Activated naive CD4-positive, alpha-beta T cell (primary cell): ENCODE measurements at places on chromosomes 5 and 9.

DNA sequence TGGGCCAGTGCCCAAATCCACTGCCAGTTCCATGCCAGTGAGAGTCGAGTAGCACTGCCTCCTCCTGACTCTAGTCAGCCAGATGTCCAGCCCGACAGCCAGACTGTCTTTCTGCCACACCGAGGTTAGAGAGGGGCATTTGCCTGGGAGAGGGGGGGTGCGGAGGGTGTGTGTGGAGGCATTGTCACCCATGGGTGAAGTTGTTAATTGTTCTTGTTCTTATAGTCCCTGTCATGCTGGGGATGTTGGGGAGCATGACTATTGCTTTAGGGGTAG, 1.1 kb downstream of the RGP1 start:
- DNase-seq: no peak

DNA sequence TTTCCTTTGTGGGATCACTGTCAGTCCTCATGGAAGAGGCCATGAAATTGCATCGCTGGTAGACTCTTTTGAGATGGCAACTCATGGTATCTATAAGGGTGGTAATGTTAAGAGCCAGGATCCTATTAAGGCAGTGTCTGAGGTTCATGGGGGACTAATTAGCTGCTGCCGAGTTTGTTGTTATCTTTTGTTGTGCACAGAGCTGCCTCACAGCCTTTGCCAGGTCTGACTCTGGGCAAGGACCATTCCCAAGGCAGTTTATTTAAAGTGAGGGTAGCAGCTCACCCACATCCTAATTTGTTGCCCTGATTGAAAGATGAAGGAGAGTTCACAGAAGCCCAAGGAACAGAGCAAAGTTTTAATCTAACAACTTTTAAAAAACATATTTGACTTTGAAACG, 7.9 kb downstream of the SMARCA2 start:
- no peak for DNase-seq

DNA sequence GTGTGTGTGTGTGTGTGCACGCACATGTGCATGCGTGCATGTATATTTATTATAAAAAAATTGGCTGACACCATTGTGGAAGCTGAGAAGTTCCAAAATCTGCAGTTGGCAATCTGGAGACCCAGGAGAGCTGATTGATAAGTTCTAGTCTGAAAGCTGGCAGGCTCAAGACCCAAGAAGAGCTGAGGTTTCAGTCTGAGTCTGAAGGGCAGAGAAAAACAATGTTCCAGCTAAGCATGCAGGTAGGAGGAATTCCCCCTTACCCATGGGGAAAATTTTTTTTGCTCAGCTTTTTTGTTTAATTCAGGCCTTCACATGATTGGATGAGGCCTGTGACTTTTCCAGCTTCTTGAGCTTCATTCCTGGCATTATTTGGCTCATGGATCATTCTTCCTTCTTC, 31.2 kb upstream of the ACTBL2 start:
- DNase-seq: no peak

DNA sequence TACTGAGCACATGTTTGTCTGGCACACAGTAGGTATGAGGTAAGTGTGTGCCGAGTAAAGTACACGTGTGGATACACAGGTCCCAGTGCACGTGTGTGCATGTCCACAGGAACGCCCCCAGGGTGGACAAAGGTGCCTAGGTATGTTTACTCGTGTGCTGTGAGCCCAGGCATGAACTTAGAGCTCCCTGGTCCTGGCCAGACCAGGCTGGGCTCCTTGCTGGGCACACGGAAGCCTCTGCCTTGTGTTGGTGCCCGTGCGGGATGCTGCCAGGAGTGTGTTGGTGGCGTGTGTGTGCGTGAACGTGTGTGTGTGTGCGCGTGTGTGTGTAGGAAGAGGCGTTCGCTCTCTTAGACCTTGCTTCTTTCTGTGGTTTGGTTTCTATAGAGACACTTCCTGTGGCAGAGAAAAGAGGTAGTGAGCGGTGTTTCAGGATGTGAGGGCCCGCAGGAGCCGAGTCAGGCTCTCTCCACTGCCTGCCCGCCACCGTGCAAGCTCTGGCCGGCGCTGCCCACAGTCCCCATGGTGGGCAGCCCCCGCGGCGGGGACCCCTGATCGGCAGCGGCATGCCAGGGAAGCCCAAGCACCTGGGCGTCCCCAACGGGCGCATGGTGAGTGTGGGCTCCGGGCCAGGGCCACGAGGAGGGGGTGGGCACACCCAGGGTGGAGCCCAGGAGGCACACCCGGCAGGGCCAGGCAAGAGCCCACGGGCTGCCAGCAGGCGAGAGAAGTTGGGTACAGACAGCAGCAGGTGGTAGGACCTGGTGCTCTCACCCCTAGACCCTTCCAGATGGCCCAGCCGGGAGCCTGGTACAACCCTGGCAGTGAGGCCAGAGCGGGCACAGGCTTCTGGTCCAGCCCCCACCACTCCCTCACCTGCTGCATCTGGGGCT, at the start of gene RGS14:
TSS of gene RGS14 (plus strand) at position 466 of the 893 bp plus-strand sequence. CDS start at position 567, 101 bp downstream.
- peak; percentile 60 for DNase-seq

DNA sequence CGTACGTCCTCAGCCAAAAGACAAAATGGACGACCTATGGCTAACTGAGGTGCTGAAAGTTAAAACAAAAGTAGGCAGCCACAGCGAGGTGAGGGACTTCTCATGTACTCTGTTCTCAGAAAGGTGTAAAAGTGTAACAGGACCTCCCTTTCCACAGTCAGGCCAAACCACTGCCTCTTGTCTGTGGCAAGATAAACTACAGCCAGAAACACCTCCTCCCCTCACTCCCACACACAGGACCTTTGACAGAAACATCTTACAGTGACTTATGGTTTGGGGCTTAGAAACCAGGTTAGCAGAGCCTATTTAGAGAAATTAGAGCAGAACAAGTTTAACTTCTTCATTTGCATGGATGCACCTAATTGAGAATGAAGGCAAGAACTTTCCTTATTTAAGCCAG, 499.1 kb upstream of the GRIN3A start:
- no peak for DNase-seq

- no peak for DNase-seq
These were observed 33.2 kb upstream of the CSF1R start for GRCh38 chr5:150119421-150120061.
